Nephron progenitor cell (in vitro differentiated cells): ENCODE measurements at places on chromosomes 4 and X.
A peak's percentile ranks its signal among the peaks of the same experiment; 100 is the strongest.

DNA sequence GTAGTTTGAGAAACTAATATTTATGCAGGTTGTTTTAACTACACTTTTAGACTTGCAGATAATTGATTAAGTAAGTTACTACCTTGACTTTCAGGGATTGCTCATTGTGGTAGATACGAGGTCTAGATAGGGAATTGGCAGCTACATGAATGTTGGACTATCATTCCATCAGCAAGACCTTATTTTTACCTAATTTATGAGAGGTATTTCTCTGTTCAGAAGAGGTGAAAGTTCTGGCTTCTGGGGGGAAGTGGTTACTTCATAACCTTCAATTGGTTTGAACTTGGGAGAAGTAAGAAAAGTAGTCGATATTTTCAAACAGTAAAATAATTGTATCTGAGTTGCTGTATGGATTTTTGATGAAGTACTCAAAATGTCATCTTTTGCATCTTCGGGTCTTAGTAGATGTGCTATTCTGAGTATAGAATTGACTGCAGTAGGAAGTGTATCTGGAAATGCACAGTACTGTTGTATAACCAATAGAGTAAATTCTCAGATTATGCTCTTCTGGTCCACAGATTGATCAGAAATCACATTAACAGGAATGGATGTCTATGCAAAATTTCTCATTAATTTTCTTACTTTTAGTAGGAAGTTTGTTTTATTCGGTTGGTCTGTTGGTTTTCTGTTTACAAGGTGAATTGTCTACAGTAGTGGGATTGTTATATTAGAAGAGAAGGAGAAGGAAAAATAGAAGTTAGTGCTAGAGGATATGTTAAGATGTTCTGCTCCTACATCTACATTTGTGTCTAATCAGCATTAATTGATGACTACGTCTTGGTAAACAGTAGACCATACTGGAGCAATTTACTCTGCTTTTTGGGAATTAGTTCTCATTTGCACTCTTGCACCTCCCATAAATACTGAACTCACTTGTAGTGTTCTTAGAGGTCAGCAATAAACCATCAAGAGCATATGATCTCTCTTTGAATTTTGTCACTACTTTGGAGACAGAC is 3.0 kb downstream of the NFKB1 start:
- DNase-seq: no peak

DNA sequence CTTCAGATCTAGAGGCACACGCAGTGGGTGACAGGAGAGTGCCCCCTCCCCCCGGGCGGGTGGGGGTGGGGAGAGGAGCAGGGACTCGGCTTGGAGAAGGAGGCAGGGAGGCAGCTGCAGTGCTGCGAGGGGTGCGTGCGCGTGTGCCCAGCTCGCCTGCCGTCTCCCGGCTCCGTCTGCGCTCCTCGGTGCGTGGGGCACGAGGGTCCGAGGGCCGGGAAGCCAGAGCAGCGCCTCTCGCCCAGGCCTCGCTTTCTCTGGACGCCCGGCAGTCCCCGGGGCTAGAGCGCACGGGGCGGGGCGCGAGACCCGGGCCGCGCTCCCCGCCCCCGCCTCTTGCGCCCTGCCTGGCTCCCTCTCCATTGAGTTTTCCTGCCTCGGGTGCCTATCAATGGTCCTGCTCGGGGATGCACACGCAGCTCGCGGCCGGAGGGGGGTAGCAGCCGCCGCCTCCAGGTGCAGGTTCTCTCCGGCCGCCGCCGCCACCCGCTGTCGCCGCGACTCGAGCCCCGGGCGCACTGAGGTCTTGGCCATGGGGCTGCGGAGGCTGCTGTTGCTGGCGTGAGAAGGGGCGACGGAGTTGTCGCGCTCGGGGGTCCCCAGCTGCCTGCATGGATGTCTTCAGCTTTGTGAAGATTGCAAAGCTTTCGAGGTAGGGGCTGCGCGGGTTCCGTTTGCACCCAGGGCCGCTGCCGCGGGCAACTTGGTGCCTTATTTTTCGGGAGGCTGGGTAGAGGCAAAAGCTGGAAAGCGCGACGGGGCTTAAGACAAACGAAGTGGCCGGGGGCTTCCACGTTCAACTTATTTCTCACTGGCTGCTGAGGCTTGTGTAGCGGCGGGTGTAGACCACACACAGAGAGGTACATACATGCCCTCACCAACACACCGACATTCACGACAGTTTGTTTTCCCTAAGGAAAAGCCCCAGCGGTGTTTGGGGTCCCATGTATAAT is at the start of gene FRMPD4:
Gene FRMPD4 (plus strand): TSS at position 113 of the 953 bp plus-strand sequence. CDS start 499 bp downstream, at position 612.
- peak; percentile 54 for DNase-seq

- peak; percentile 39 for DNase-seq
Observed at GRCh38 chrX:14697451-14697850, 168.1 kb downstream of the GLRA2 start.

DNA sequence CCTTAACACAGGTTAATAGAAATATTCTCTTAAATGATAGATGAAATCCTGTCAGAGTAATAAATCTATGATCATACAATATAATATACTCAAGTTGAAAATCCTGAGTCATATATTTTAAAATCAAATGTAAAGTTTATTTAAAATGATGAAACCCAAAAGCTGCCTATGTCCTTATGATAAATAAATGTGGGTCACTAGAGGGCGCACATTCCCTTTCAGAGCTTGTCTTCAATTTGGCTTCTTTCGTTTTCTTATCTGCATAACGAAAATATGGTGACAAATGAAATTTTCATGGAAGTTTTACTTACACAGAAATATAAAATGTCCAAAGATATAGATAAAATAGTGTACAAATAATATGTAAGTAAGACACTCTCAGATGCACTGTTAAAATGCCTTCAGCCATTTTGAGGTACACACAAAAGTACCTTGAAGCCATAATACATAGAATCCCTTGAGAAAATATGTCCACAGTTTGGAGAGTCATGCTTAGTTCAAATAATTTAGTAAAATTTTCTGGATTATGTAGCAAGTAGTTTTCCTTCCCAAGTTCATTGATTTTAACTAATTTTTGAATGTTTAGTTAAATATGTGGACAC is 680.4 kb downstream of the DMD start:
- peak; percentile 18 for DNase-seq

DNA sequence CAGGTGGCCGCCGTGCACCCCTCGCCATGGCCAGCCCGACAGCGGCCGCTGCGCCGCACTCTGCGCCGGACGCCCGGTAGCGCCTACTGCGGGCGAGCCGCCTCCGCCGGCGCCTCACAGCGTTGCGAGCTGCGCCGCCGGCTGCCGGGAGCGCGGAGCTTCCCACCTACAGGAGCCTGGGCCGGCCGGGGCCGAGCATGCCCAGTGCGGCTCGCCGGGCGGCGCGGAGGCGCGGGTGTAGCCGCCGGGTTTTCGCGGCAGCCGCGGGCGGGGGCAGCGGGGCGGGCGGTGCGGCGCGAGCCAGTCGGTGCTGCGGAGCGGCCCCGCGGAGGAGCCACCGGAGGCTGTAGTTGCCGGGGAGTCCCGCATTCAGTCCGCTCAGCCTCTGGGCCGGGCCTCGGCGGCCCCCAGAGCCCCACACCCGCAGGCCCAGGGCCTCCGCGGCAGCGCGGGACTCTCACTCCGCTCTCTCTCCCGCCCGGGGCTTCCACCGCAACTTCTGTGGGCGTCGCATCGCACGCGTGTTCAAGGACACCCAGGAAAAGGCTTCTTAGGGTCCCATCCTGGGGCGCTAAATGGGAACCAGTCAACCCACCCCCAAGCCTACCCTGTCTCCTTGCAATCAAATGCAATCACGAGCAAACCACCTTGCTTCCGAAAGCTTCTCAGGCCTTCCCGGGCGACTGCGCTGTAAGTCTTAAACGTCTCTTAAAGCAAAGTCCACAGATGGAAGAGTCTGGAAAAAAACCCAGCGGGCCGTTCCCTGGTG is at the start of gene MFAP3L:
Gene MFAP3L (minus strand): TSS at position 143 of the 769 bp plus-strand sequence. CDS start 20,518 bp downstream, outside the sequence.
- peak; percentile 91 for DNase-seq

DNA sequence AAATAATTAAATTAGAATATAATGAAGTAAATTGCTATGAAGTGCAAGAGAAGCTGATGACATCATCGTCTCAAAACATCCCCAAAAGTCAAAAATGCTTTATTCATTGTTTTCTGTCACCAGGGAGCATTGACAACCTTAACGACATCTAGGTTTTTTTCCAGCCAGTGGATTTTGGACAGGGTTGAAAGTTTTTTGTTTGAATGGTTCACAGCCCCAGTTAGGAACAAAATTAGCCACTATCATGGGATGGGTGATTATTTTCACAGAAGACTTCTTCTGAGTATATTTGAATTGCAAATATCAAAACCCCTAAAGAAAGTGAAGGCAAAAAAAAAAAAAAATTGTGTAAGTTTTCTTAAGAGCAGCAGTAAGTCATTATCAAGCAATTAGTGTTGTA is 826.1 kb downstream of the STPG2 start:
- DNase-seq: no peak

- DNase-seq: no peak
Observed at GRCh38 chr4:90598741-90599140, 471.5 kb downstream of the CCSER1 start.

- no peak for DNase-seq
Observed at GRCh38 chr4:183142571-183143550, 43.8 kb downstream of the WWC2 start.

DNA sequence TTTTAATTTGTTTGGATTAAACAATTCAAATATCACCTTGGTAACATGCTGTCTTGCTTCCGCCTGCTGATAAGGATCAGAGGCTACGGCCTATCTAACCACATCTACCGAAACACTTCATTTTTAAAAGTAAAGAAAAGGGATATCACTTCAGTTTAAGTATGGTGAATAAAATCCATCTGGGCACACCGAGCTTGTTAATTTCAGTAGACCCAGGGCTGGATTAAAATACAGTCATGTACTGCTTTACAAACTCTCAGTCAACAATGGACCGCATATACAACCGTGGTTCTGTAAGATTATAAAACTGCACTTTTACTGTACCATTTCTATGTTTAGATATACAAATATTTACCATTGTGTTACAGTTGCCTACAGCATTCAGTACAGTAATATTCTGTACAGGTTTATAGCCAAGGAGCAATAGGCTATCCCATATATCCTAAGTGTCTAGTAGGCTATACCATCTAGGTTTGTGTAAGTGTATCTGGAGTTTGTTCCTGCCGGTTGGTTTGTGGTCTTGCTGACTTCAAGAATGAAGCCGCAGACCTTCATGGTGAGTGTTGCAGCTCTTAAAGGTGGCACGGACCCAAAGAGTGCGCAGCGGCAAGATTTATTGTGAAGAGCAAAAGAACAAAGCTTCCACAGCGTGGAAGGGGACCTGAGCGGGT is 40.0 kb downstream of the SEPTIN11 start:
- DNase-seq: no peak

DNA sequence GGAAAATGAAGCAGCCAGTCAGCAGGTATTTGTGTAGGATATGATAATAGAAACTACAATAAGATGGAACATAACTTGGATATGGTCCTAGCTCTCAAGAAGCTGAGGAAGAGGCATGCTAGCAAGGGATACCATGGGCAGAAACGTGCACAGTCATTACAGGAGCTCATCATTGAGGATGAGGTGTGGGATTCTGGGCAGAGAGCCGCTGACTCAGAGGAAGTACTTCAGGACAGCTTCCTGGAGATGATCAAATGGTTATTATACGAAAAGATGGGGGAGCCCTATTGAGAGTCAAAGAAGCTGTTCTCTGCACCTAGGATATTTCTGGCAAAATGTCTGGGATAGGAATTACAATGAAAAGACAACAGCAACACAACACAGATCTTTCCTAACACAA is 116.0 kb upstream of the PDE5A start:
- DNase-seq: no peak

GRCh38 chr4:185885604-185886003 is 73.6 kb upstream of the SORBS2 start:
- no peak for DNase-seq

DNA sequence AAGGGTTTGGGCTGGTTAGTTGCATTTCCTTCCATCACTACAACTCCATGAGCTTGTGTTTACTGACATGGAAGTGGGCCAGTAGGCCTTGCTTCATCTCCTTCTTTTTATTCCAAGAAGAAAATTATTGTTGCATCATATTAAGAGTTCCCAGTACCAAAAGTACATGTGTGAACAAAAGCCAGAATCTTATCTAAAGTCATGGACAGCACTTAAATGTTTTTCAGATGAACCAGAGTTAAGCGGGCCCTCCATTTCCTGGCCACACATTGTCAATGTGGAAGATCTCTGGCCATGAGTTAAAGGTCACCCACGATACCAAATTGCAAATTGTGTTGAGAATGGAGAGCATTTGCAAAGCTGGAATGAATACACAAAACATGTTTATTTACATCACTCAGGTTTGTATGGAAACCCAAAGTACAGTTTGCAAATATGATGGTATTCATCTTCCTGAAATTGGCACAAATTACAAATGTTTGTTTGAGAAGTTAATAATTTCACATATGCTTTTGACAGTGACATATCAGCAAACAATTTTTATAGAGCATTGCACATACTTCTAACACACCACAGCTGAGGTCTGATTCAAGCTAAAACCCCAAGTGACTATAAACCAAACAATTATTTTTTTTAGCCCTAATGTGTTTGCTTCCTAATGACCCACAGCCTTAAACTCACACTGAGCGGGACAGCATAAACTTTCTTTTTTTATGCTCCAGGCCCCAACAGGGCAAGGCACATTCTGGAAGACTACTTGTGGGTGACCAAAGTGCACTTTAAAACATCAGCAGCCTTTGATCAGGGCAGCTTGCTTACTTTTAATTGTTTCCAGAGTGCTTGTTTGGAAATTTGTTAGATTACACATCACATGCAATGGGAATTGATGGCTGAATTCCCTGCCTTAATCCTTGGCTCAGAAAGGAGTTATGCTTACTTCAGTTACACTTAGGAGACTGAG is 502.9 kb upstream of the SLIT2 start:
- no peak for DNase-seq

- DNase-seq: no peak
Observed at GRCh38 chr4:152860046-152860445, 76.1 kb upstream of the FHDC1 start.

GRCh38 chr4:188161167-188161566 is 21.9 kb downstream of the TRIML1 start:
- no peak for DNase-seq

GRCh38 chr4:153523941-153524386 is 57.8 kb downstream of the TMEM131L start:
- DNase-seq: no peak

GRCh38 chrX:24241822-24242648 is 71.8 kb downstream of the SUPT20HL2 start:
- peak; percentile 10 for DNase-seq

- no peak for DNase-seq
Observed at GRCh38 chrX:21905313-21905712, 35.2 kb upstream of the SMS start.

GRCh38 chr4:83561381-83561780 is 25.5 kb downstream of the GPAT3 start:
- no peak for DNase-seq

- no peak for DNase-seq
Observed at GRCh38 chr4:26607776-26608175, 23.9 kb downstream of the TBC1D19 start.

DNA sequence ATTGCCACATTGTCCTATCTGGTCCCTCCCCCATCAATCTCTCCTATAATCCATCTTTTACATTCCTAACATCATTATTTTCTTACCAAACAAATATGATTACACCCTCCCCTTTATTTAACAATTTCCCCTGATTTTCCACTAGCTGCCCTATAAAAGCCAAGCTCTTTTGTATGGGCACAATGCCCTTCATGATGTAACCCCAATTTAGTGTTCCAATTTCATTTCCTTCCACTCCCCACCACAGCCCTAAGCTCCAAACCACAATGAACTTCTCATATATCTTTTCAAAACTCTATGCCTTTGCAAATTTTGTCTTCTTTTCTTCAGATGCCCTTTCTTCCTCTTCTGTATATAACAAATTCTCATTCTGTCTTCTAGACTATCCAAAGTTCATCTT is 39.5 kb upstream of the PTPN13 start:
- DNase-seq: no peak
